ENCODE measurements at places on chromosomes 1 and 21.

- DNase-seq = no peak
Observed at GRCh38 chr1:63984257-63984929, 210.6 kb downstream of the ROR1 start.

- DNase-seq = no peak
Observed at GRCh38 chr1:222728746-222729145, 8.3 kb upstream of the FAM177B start.

DNA sequence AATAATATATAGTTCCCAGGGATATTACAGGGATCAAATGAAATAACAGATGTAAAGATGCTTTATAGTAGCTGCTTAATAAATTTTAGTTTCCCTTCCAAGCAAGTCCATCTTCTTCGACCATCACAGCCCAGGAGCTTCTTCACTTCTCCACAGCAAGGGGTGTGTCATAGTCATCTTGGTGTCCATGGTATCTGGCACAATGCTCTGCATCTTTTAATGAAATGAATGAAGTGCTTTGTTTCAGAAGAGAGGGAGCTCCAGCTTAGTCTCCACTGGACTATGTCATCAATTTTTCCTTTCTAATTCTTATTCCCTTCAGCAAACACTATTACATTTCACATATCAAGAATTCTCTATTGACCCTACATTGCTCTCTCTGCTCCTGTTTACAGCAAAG is 4.9 kb upstream of the MACF1 start:
- DNase-seq = no peak

GRCh38 chr1:219387211-219387610 is 213.5 kb downstream of the LYPLAL1 start:
- no peak for DNase-seq

DNA sequence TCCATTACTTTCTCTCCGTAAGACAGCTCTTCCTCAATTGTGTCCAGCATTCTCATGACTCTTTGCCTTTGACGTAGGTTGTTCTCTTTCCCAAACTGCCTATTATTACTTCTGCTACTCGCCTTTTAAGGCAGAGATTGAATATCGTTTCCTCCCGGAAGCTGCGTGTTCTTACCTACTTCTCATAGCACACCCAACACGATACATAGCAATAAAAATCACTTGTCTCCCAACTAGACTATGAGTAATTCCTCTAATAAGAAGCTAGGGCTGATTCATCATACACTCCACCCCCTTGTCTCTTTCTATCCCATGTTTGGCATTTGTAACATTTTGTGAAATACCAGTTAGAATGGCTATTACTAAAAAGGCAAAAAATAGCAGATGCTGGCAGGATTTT is 55.8 kb upstream of the SGIP1 start:
- peak; percentile 53 for DNase-seq

All from HFF-Myc (cell line).